ENCODE measurements at places on chromosomes 5 and 9. TPM values are rescaled to one million over a fixed set of nuclear protein-coding genes. Genes with fewer than 3 reads are reported as not detected.

DNA sequence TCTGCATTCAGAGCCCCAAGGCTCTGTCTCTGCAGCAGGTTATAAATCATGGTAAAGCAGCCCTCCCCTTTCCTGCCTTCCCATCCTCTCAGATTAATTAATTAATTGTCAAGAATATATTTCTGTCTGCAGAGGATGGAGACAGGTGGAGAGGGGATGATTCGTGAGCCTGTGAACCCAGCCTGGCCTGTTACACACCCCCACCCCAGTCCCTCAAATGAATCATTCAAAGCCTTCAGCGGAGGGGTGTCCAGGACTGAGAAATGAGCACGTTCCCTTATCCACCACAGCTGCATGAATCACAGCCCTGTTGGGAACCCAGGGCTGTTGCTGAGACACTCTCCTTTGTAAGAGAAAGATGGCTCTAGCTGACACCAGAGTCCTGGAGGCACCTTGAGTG lies 56.0 kb downstream of the NIPAL4 start:
- no peak overlapping the region for H3K4me3 ChIP-seq
- no peak for DNase-seq
- no peaks in the 10 kb centered on the region for H3K4me1 ChIP-seq
- no peaks in the 10 kb centered on the region for H3K36me3 ChIP-seq

DNA sequence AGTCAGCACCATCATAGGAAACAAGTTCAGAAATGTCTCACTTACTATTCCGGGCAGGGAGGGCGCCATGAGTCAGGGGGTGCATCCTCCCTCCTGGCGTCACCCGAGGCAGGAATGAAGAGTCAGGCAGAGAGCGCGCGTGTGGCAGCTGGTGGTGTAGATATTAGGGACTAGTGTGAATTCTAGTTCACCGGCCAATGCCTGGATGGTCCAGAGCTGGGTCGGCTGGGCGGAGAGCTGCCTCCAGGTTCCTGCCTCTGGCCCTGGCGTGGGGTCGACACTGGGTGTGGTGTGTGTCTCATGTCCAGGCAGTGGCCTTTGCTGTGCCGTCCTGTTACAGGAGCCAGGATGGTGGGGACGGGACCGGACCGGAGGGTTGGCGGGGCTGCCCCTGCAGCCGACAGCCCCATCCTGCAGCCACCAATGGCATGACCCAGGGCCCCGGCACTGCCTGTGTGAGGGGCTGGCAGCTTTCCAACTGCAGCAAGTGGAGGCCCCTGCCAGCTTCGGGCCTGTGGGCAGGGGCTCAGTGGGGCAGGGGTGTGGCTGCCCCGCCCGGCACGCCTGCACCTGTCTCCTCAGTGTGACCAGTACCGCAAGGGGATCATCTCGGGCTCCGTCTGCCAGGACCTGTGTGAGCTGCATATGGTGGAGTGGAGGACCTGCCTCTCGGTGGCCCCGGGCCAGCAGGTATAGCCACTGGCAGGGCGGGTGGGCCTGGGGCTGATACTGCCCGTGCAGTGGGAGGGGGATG lies 9.1 kb downstream of the DIPK1B start:
- peaks cover 21% of the 10 kb centered on the region for H3K4me1 ChIP-seq
- H3K27me3 ChIP-seq = no peaks in the 10 kb centered on the region
- peaks cover 37% of the 10 kb centered on the region for H3K36me3 ChIP-seq
- no peak overlapping the region for H3K27ac ChIP-seq
- no peak for DNase-seq

DNA sequence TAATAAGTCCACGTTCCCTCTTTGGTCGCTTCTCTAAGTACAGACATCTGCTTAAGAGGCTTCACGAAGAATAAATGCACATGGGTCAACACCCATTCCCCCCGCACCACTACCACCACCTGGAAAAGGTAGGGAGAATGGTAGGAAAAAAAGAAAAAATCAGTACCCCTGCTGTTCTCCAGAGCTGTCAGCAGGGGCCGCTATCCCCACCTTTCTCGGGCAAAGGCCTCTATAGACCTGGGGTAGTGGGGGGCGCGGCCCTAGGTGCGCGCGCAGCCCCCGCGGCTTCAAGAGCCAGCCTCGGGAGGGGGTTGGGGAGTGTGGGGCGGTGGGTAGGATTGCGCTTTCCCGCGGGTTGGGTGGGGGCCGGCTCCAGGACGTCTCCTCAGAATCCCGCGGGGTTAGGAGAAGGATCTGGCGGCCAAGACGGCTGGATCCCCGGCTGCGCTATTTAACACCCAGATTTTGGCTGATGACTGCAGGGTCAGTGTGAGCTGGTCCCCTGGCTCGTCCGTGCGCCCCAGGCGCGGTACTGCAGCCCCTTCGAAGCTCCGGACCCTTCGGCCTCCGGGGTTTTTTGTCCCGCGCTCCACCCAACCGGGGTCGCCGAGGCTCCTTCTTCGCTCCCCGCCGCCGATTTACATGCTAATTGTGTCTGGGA lies 1.6 kb upstream of the SEMA6A start:
- no peak for DNase-seq
- H3K4me3 ChIP-seq = no peak overlapping the region
- H3K27ac ChIP-seq = no peak overlapping the region

GRCh38 chr9:21996438-21996837 lies 1.8 kb downstream of the CDKN2B-AS1 start:
- DNase-seq = no peak
- peaks cover 6% of the 10 kb centered on the region for H3K27me3 ChIP-seq
- H3K4me1 ChIP-seq = peaks cover 14% of the 10 kb centered on the region
- no peak overlapping the region for H3K27ac ChIP-seq
- no peaks in the 10 kb centered on the region for H3K36me3 ChIP-seq

Gene GDA
- not detected for total RNA-seq

Gene EPB41L4B
- total RNA-seq = not detected

- H3K27me3 ChIP-seq = no peaks in the 10 kb centered on the region
- H3K4me3 ChIP-seq = peak overlapping the region; percentile 94
- DNase-seq = no peak
- H3K4me1 ChIP-seq = peaks cover 22% of the 10 kb centered on the region
- peak overlapping the region; percentile 80 for H3K27ac ChIP-seq
These were observed 988 bp downstream of the OXCT1 start for GRCh38 chr5:41869151-41869723.

Gene SPINK4
- total RNA-seq = not detected

Gene OLFM1
- total RNA-seq = not detected

GRCh38 chr5:16467363-16468219 lies 2.0 kb upstream of the ZNF622 start:
- peaks cover 25% of the 10 kb centered on the region for H3K4me1 ChIP-seq
- no peak overlapping the region for H3K4me3 ChIP-seq
- no peak for DNase-seq
- no peaks in the 10 kb centered on the region for H3K27me3 ChIP-seq

- peak; percentile 2 for DNase-seq
- H3K27me3 ChIP-seq = no peaks in the 10 kb centered on the region
- no peak overlapping the region for H3K4me3 ChIP-seq
- no peak overlapping the region for H3K27ac ChIP-seq
- H3K36me3 ChIP-seq = no peaks in the 10 kb centered on the region
These were observed 131.2 kb downstream of the HTR4 start for GRCh38 chr5:148523139-148523538.

Data from natural killer cell (primary cell).